Activated CD8-positive, alpha-beta memory T cell treated with anti-CD3 and anti-CD28 coated beads for 1 hour (primary cell): ENCODE measurements at places on chromosomes 7 and 10.

GRCh38 chr10:86828145-86828544, 71.7 kb downstream of the BMPR1A start:
- DNase-seq = no peak

- no peak for DNase-seq
Observed at GRCh38 chr10:59830601-59831259, 75.6 kb downstream of the CCDC6 start.

DNA sequence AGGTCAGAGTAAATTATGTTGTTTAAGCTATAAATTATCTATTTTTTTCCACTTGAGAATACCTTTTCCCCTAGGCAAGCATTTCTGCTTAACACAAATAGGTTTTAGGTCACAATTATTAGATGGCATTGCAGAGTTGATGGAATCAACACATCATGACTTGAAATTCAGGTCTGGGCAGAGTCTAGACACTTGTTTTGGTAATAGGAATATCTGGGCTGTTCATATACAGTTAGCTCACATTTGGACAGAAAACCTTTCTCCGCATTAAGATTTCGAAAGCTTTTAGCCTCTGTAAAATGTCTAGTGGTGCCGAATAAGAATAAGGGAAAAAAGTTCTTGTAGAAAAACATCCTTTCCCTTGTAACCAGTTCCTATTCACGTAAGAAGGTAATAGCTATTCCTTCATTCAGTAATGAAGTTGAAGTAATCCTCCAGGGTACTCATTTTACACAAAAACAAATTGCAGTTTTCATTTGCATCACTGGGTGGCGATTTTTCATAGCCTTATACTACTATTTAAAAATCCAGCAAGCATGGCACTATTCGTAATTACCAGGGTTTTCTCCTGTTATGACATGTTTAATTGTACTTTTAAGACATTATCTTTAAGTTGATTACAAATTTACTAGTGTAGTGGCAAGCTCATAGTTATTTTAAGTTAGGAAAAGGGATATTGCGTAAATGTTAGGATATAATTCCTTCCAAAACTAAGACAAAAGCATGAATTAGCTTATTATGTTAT, 37.0 kb downstream of the RPA3 start:
- DNase-seq = no peak

GRCh38 chr7:94330269-94331020, 64.2 kb upstream of the COL1A2 start:
- DNase-seq = no peak

DNA sequence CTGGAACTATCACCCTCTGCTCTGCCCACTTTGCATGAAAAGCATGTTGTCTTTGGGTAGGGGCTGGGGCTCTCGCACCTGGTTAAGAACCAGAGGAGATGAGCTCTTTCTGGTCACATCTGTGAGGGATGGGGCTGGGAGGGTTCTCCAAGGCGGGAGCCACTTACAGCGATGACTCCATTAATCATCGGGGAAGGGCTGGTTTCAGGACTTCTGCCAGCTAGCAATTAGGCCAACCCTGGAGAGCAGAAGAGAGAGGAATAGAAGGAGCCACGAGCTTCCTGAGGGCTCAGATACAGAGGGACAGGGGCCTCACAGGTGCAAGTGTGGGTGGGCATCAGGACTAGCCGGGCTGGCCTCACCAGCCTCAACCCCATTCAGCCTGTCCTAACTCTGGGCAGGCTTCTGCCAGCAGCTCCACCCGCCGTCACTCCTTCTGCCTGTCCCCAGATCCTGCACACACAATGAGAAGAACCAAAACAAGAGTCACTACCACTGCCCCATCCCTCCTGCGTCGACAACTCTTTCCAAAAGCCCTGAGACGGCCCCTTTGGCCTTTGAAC, 8.4 kb downstream of the AQP1 start:
- no peak for DNase-seq

DNA sequence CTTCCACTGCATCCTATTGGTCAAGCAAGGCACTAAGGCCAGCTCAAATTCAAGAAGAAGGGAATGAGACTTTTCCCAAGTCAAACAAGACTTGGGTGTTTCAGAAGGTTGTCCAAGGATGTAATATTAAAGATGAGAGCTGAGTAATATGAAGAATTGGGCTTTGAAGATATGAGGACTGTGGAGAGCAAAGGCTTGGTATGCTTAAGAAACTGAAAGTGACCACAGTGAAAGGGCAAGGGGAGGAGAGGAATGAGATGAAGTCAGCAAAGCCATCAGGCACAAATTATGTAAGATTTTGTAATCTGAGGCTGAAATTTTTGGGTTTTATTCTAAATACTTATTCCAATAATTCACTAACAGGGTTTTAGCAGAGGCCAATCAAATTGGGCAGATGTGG, 38.6 kb upstream of the NPY start:
- DNase-seq = no peak

GRCh38 chr10:96832721-96833219, 672 bp downstream of the LCOR start:
- DNase-seq = peak; percentile 61

DNA sequence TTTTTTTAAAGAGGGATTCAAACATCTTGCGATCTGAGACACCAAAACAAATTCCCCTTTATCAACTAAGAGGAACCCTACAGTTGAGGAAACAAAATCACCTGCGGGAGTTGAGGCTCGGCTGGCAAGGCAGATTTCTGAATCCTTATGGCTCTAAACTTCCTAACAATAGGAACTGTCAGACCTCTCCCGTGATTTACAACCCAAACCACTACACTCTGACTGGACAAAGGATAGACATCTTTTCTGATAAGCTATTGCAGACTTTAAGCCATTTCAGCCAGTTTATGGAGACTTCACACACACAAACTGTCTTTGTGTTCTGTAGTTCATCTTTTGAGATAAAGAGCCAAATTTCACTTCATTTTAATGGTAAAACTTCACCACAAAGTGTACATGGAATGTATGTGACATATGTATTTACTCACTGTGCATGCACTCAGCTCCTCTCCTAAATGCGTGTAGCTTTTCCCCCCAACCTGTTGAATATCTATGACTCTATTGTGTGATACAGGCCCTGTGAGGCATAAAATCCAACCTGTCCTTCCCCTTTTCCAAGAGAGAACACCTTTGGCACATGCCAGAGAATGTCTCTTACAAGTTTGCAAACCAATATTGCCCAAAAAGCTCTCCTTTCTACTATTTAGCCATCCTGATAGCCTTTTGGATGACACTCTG, 15.4 kb upstream of the TSPAN13 start:
- no peak for DNase-seq
